ENCODE measurements at places on chromosomes 1 and 21.
A peak's percentile ranks its signal among the peaks of the same experiment; 100 is the strongest.

- no peak for DNase-seq
Observed at GRCh38 chr1:166151804-166152203, 15.0 kb downstream of the FAM78B start.

DNA sequence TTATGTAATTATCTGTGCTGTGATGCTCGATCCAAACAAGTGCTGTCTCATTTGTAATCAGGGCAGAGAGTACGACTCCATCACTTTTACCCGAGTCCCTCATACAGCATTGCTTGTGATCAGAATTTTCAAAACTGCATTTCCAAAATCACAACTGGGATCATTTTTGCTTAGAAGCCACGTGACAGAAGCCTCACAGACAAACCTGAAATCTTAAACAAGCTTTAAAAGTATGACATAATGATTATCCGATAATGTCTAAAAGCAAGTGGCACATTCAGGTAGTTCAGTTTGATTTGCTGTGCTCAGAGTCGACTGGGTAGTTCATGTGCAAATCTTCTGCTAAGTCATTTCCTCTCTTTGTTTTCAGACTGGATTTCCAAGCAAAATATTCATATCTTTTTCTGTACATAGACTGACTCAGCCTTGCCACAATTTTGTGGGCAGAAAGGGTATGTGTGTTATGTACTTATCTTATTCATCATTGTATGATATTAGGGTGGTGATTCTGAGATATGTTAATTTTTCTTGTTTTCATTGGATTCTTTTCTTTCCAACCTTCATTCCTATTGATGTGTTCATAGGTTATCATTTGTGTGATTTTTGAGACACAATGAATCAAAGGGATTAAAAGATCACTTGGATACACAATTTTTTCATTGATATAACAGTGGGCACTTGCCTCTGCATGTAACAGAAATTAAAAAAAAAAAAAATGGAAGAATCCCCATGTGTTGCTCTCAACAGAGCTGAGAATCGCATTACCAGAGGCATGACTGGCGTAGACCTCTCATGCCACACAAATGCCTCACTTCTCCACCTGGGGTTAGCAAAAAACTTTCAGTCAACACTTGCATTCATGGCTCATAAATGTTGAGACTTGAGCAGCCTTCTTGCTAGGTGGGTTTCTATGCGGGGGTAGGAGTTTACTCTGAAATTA is 355.7 kb downstream of the LTN1 start:
- DNase-seq: no peak

DNA sequence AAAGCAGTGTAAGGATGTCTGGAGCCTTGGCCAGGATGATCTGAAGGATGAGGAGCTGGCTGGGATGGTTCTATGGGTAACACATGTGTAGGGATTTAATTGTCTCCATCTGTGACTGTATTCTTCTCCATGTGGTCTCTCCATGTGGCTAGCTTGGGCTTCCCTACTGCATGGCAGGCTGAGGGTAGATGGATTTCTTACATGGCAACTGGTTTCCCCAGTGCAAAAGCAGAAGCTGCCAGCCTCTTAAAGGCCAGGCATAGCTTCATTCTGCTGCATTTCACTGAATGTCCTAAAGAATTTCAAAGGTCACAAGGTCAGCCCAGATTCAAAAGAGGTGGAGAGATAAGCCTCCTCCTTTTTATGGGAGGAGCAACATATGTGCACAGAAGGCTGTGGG is 61.7 kb downstream of the XCL2 start:
- DNase-seq: no peak

DNA sequence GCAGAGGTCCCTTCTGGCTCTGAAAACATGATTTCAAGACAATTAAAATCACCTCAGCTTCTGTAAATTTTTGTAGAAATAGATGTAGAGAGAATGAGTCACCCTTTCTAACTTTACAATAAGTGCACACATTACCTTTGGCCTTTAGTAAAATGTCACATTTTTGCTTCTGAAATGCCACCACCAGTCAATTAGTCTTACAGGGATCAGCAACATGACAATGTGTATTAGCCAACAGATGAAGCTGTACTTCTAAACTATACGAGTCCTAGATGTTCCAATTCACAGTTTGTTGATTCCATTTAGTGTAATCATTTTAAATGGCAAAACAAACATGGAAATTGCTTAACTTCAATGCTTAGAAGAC is 23.1 kb downstream of the C21orf91 start:
- no peak for DNase-seq

- no peak for DNase-seq
Observed at GRCh38 chr1:156291226-156292061, 4.0 kb downstream of the GLMP start.

GRCh38 chr21:32308696-32309095 is 10.0 kb downstream of the MRAP start:
- DNase-seq: no peak

DNA sequence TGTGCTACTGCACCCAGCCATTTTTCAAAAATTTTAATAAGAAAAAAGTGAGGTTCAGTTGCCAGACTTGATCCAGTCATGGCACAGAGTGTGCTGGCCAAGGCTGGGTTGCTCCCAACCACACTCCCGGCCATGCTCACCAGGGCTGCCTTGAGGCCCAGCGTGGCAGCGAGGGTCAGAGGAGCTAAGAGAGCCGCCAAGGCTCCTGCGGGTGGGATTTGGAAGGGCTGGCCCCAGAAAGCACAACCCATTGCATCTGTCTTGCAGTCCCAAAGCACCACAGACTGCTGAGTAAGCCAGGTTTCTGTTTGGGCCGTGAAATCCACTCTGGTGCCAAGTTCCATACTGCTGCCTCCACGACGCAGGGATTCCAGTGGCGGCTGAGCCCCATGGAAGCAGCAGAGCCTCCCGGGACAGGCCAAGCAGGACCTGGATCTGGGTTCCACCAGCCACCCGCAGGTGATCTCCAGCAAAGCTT is 22.6 kb downstream of the ZBTB17 start:
- no peak for DNase-seq

DNA sequence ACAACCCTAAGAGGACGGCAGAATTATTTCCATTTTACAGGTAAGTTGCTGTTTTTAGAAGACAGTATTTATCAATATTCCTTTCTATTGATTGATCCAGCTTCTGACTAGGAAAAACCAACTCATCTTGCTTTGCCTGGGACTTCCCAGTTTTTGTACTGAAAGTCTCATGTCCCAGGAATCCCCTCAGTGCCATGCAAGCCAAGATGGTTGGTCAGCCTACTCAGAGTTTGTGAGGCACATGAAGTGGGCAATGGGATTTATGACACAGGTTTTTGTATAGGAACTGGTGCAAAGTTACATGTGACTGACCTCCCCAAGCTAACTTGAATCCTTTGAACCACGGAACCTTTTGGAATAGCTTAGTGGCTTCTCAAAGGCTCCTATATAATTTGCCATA is 45.5 kb downstream of the GNG12 start:
- no peak for DNase-seq

GRCh38 chr1:98405581-98406074 is 255.9 kb upstream of the SNX7 start:
- DNase-seq: no peak

GRCh38 chr1:229709500-229710013 is 83.5 kb downstream of the URB2 start:
- no peak for DNase-seq

GRCh38 chr1:16915627-16915973 is 6.1 kb upstream of the CROCC start:
- no peak for DNase-seq

DNA sequence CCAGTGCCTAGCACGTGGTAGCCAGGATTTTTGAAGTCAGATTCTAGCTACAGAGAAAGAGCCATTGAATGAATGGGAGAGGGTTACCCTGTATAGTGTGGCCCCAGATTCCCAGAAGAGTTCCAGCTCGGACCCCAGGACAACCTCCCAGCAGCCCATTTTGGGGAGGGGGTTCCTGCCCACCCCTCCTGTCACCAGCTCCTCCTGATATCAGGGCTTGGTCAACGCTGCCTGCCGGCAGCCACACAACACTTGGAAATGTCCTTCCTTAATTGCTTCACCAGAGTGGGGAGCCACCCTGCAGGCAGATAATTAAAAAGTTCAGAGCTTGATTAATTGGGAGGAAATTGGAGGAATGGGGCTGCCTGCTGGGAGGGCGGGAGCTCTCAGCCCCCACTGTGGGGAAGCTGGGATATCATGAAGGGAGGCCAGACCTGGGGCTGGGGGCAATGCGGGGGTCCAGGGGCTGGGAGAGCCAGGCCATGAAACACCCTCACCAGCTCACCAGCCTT is 120.5 kb downstream of the LACTBL1 start:
- DNase-seq: no peak

DNA sequence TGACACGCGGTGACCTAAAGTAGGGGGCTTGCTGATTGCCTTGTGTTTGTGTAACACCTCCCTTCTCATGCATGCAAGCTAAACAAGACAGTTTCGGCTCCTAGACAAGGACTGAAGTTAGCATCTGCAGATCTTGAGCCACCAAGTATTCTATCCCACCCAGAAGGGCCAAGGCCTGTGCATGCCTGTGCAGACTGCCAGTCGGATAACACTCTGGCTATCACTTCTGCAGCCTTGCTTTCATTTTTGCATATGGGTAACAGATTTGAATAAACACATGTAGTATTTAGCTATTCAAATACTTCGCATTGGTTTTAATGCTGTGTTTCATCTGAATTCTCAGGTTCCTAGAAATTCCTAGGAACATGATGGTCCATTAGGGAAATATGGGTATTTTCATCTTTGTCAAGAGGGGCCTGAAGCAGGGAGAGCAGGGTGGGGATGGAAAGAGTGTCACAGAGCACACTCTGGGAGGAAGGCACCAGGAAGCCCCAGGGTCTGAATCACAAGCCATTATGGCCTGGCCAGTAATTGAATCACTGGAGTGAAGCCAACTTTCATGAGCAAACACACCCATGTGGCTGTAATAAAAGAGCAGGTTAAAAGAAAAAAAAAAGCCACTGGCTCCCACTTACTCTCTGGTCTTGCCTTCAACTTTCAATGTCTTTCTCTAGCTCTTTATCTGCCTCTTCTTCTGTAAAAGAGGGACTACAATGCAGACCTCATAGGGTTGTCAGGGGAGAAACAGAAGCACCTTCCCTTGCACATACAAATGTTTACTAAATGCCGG is 28.3 kb downstream of the GADD45A start:
- DNase-seq: no peak

GRCh38 chr1:169072945-169073725 is 33.4 kb upstream of the ATP1B1 start:
- DNase-seq: no peak

- DNase-seq: no peak
Observed at GRCh38 chr21:42618707-42619102, 34.7 kb upstream of the PDE9A start.

DNA sequence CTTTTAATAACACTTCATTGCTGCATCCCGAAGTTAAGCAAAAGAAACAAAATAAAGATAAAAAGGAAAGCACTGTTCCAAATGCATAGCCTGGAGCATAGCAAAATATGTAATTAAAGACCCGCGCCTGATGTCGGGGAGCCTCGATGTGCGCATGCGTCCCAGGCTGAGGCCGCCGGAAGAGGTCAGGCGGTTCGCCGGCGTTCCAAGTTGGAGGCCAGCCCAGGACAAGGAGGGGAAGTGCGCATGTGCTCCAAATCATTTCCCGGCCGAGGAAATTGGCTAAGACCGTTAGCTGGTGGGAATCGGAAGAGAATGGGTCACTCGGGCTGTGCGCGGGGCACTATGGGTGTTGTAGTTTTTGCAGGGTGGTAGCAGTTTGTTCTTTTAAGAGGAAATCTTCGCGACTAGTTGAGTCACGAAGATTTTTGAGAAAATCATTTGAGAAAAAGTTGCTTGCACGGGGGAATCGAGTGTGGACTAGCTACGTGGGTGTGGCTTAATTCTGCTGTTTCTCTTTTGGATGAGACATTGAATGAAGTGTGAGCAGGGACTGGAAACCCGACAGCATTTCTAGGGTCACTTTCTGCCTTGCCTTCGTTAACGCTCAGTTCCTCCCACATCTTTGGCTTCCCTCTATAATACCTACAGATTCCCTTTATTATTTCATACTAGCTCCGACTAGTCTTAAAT is 31.0 kb upstream of the CD1D start:
- peak; percentile 29 for DNase-seq

DNA sequence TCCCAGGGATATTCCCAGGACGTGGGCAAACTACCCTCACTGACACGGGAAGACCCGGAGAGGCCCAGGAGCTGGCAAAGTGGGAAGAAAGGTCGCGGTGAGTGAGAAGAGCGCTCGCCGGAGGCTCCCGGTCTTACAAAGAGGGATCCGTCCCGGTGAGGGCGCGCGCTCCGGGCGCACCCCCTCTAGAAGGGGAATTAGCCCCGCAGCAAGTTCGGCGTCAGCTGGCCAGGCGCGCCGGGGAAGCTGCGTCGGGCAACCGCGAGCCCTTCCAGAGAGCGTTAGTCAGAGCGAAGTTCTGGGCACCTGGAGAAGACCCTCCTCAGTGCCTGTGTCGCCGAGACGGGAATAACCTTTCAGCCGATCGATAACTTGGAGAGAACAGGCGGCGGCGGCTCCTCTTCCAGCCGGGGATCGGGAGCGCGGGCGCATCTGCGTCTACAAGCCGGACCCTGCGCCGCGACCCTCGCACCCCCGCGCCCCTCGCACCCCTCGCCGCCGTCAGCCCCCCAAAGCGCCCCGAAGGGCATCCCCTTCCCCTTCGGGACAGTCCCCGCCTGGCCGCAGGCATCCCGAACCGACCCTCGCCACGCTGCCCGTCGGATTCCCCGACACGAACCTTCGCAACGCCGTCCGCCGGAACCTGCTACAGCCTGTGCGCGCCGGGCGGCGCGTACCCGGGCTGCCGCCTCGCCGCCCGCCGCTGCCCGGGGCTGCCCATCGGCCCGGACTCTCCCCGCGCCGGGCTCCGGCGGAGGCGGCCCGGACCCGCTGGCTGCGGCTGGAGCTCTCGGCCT is 485 bp downstream of the SIPA1L2 start:
- no peak for DNase-seq

- DNase-seq: no peak
Observed at GRCh38 chr1:92481971-92482664, 4.6 kb downstream of the GFI1 start.

DNA sequence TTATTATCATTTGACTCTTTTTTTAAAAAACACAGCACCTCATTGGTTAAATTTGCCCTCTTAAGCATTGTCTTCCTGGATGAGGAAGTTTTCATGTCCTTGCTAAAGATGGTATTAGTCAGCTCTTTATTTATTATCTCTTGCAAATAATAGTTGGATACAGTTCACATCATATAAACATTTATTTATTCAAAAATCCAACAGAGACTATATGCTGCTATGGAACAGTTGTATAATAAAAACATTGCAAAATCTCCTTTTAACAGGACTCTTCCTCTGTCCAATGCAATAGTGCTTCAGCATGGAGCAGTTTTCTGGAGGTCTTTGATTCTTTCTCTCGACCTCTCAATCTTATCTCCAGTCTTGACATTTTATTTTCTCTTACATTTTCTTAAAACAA is 49.5 kb upstream of the VCAM1 start:
- DNase-seq: no peak

DNA sequence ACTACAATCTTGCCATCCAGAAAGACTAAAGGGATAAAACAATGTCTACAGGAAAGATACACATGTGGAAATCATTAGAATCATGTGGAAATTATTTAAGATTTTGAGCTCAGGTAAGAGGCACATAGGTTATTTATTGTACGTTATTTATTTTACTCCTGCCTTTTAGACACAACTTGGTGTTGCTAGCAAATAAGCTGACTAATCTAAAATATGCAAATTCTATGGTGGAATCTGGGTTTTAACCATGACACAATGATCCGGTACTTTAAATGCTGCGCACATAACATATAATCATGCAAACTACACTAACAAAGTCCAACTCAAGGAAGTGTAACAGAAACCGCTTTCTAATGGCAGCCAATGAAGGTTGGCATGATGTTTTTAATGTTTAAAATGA is 112.5 kb downstream of the IFI44 start:
- no peak for DNase-seq

Measured in esophagus squamous epithelium (tissue), 5 donors.